ENCODE measurements at places on chromosomes 16 and 17. TPM values are rescaled to one million over a fixed set of nuclear protein-coding genes. Genes with fewer than 3 reads are reported as not detected.

DNA sequence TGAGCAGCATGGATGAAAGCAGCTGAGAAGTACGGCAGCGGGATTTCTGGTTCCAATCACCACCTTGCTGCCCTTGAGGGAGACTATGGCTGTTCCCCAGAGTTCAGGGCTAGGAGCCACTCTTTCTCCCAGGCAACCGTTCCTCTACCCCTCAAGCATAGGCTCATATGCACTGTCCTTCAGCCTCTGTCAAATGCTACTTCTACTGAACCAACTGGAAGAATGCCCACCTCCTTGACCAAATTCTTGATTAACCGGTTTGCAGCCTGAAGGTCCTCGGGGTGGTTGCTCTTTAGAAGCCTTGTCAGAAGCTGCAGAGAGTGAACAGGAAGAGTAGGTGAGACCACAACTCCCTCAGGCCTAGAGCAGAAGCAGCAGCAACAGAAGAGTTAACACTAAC lies 23.8 kb downstream of the GGA2 start:
- no peaks in the 10 kb centered on the region for H3K27me3 ChIP-seq
- H3K4me3 ChIP-seq, result no peak overlapping the region
- H3K36me3 ChIP-seq, result peaks cover 100% of the 10 kb centered on the region
- no peaks in the 10 kb centered on the region for H3K4me1 ChIP-seq

DNA sequence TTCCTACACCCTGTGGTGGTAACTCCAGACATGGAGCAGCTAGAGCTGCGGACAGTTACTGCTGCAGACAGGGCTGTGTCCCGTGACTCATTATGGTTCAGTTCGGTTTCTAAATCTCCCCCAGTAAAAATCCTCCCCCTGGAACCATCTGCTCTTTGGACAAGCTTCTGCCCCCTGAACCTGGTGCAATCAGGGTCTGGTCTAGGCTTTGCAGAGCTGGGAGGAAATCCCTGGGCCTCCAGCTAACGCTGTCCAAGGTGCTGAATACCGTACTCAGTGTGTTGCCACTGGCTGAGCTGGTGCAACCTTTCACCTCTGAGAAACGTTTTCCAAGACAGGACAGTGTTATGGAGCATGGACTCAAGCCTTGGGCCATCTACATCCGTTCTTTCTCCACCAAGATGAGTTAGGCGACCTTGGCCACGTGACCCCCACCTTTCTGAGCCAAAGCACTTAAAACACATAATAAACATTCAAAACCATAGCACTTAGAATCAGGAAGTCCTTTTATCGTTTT lies 142.0 kb downstream of the CPPED1 start:
- H3K36me3 ChIP-seq, result peaks cover 72% of the 10 kb centered on the region
- H3K4me1 ChIP-seq, result no peaks in the 10 kb centered on the region
- no peak overlapping the region for H3K27ac ChIP-seq
- H3K4me3 ChIP-seq, result no peak overlapping the region
- no peak for DNase-seq
- H3K27me3 ChIP-seq, result no peaks in the 10 kb centered on the region

The SEPTIN1 gene
- polyA plus RNA-seq, result 0.31 TPM

GRCh38 chr17:4678448-4679026 lies 25.4 kb downstream of the PELP1 start:
- no peak for DNase-seq
- H3K4me1 ChIP-seq, result no peaks in the 10 kb centered on the region
- no peaks in the 10 kb centered on the region for H3K27me3 ChIP-seq
- H3K27ac ChIP-seq, result no peak overlapping the region
- H3K4me3 ChIP-seq, result no peak overlapping the region
- peaks cover 94% of the 10 kb centered on the region for H3K36me3 ChIP-seq

GRCh38 chr17:39716879-39717536 lies 13.3 kb downstream of the MIEN1 start:
- H3K4me1 ChIP-seq, result peaks cover 4% of the 10 kb centered on the region
- H3K4me3 ChIP-seq, result no peak overlapping the region
- H3K36me3 ChIP-seq, result no peaks in the 10 kb centered on the region
- no peak for DNase-seq
- no peak overlapping the region for H3K27ac ChIP-seq
- H3K27me3 ChIP-seq, result no peaks in the 10 kb centered on the region

GRCh38 chr17:75619506-75620431 lies 13.5 kb upstream of the SMIM5 start:
- no peaks in the 10 kb centered on the region for H3K4me1 ChIP-seq
- DNase-seq, result no peak
- H3K27ac ChIP-seq, result no peak overlapping the region

The UTS2R gene
- not detected for polyA plus RNA-seq
